Thoracic aorta endothelial cell (primary cell): ENCODE measurements at places on chromosomes 1 and 21. TPM values are rescaled to one million over a fixed set of nuclear protein-coding genes. Genes with fewer than 3 reads are reported as not detected.

The FCER1A gene
- not detected in 2 replicates for total RNA-seq

The LZIC gene
- total RNA-seq, result 42.9 and 47.2 TPM in 2 replicates

The MROH9 gene
- total RNA-seq, result not detected in 2 replicates

The ABCA4 gene
- 1.4 and 2.3 TPM in 2 replicates for total RNA-seq

The SHE gene
- 77.0 and 88.4 TPM in 2 replicates for total RNA-seq

The CGN gene
- total RNA-seq, result 0.93 and 1.7 TPM in 2 replicates

The OR2L2 gene
- total RNA-seq, result not detected in 2 replicates

The MATN1 gene
- under 0.01 and 0.13 TPM in 2 replicates for total RNA-seq

The PROK1 gene
- not detected in 2 replicates for total RNA-seq

The BEND5 gene
- total RNA-seq, result 0.65 TPM in 1 of 2 replicates, not detected in the other
